ENCODE measurements at places on chromosomes 5 and 9. TPM values are rescaled to one million over a fixed set of nuclear protein-coding genes. Genes with fewer than 3 reads are reported as not detected.

DNA sequence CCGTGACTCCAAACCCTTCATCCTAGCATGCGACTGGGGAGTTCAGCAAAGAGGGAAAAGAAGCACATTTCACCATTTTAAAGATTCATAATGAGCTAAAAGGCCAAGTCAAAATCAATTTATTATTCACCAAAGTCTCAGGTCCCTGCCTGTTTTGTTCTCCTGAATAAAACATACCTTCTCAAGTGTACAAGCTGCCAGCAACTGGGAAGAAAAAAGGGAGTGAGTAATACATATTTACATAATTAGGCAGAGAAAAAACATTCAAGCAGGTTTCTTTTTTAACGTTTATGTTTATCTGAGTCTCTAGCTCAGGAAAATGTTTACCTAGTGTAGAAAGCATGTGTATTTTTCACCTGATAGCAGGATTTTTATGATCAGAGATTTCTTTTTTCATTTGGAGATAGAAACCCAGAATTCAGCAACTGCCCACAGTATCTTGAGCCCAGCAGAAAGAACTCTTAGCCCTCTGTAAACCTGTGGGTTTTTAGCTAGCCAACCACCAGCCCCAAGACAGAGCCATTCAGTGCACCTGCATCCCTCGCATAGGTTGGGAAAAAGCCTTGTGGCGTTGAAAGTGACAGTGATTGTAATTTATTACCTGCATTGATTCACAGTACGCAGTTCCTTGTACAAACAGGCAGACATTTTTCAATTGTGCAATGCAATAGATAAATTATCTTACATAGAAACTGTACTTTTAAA lies 117.9 kb upstream of the GRIA1 start:
- no peak for DNase-seq
- H3K27ac ChIP-seq: no peak overlapping the region
- no peaks in the 10 kb centered on the region for H3K4me1 ChIP-seq
- H3K27me3 ChIP-seq: no peaks in the 10 kb centered on the region

DNA sequence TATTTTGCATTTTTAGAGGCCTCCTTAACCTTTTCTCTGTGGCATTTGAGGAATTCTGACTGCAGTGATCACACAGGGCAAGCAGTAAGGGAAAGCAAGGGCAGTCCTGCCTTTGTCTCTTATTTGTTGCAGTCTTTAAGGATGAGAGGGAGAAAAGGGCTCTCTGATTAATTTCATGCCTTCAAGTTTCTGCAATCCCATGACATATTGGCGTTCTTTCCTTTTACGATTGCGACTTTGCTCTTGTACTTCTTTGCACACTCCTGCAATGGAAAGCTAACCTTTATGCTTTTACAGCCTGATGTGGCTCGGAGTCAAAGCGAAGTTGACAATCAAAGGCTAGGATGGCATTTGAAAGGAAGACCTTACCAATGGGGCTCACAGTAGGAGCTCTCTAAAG lies 698.4 kb downstream of the DNAH5 start:
- H3K4me1 ChIP-seq: no peaks in the 10 kb centered on the region
- DNase-seq: no peak
- H3K36me3 ChIP-seq: no peaks in the 10 kb centered on the region
- H3K27ac ChIP-seq: no peak overlapping the region
- no peak overlapping the region for H3K4me3 ChIP-seq

Gene SPATA31D4
- not detected for total RNA-seq

Gene SH3GL2
- not detected for total RNA-seq

GRCh38 chr5:125083981-125084380 lies 337.5 kb upstream of the ZNF608 start:
- no peaks in the 10 kb centered on the region for H3K27me3 ChIP-seq
- H3K4me3 ChIP-seq: no peak overlapping the region
- DNase-seq: peak; percentile 79
- peaks cover 41% of the 10 kb centered on the region for H3K4me1 ChIP-seq

DNA sequence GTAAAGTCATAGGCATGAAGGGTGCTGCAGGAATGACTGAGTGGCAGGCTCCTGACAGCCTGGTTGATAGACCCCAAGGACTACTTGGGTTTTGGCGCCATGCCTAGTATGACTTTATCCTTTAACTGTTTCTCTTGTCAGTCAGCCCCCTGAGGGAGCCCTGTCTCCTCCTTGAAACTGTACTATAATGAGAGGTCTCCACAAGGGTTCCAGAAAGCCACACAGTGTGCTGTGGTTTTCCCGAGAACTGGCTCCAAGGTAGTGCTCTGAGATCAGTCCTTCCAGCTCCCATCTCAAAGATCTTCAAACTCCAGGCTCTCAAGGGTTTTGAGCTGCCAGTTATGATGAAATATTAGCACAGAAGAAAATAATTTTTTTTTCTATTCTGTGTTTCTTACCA lies 26.7 kb upstream of the TNC start:
- H3K4me1 ChIP-seq: peaks cover 46% of the 10 kb centered on the region
- DNase-seq: no peak
- H3K36me3 ChIP-seq: peaks cover 20% of the 10 kb centered on the region
- H3K27ac ChIP-seq: no peak overlapping the region
- no peaks in the 10 kb centered on the region for H3K27me3 ChIP-seq
- H3K4me3 ChIP-seq: no peak overlapping the region

GRCh38 chr9:73081979-73082657 lies 69.5 kb upstream of the ANXA1 start:
- H3K4me1 ChIP-seq: peaks cover 36% of the 10 kb centered on the region
- peaks cover 3% of the 10 kb centered on the region for H3K27me3 ChIP-seq
- no peaks in the 10 kb centered on the region for H3K36me3 ChIP-seq
- no peak overlapping the region for H3K4me3 ChIP-seq

Gene ZNF879
- 2.8 TPM for total RNA-seq

DNA sequence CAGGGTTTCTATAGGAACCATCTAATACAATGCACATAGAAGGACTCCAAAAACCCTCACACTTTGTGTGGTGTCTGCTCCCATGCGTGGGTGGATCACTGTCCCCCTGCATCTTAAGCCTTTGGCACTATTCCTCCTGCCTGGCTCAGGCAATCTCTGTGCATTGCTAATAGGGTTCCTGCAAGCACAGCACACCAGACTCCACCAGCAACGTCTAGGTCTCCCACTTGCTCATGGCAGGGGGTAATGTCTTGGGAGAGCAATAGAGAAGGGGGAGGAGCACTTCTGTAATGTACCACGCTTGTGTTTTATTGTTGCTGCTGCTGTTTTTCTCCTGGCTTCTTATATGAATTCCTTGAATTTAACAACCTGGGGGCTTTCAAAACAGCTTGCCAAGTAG lies 182.6 kb upstream of the GLRA1 start:
- no peaks in the 10 kb centered on the region for H3K27me3 ChIP-seq
- H3K36me3 ChIP-seq: no peaks in the 10 kb centered on the region
- DNase-seq: no peak
- no peaks in the 10 kb centered on the region for H3K4me1 ChIP-seq
- H3K27ac ChIP-seq: no peak overlapping the region
- H3K4me3 ChIP-seq: no peak overlapping the region

Gene GALNT12
- total RNA-seq: not detected

Gene PLCXD3
- total RNA-seq: 0.05 TPM

- H3K4me1 ChIP-seq: peaks cover 21% of the 10 kb centered on the region
Observed at GRCh38 chr5:179141867-179142266, 81.7 kb downstream of the ZNF354C start.

DNA sequence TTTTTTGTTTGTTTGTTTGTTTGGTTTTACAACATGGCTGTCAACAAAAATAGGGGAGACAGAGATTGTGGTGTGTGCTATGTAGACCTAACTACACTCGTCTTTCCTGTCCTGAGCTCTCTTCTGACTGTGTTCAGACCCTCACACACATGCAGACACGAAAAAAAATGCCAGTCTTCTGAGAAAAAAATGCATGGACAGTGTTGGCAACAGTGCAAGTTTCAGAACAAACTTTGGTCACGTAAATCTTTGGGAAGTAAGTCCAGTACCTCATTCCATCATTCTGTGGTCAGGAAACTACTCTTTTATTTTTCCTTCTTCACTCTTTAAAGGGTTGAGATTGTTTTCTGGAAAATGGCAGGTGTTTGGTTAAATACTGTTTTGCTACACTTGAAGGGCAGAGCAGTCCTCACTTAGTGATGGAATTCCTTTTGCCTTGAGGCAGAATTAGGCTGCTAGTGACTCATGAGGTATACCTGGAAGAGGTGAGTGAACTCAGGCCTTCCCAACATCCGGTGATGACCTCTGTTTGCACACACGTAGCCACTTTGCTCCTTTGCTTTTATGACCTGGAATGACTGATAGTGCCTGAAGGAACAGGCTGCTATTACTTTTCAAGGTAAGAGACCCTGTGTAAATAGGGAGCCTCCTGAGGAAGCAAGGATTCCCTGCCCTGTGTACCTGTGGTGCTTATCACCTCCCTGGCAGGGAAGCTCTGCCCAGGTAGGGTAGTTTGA lies 81.6 kb upstream of the TNFAIP8 start:
- no peaks in the 10 kb centered on the region for H3K27me3 ChIP-seq
- H3K4me3 ChIP-seq: no peak overlapping the region
- DNase-seq: no peak
- H3K4me1 ChIP-seq: peaks cover 42% of the 10 kb centered on the region

DNA sequence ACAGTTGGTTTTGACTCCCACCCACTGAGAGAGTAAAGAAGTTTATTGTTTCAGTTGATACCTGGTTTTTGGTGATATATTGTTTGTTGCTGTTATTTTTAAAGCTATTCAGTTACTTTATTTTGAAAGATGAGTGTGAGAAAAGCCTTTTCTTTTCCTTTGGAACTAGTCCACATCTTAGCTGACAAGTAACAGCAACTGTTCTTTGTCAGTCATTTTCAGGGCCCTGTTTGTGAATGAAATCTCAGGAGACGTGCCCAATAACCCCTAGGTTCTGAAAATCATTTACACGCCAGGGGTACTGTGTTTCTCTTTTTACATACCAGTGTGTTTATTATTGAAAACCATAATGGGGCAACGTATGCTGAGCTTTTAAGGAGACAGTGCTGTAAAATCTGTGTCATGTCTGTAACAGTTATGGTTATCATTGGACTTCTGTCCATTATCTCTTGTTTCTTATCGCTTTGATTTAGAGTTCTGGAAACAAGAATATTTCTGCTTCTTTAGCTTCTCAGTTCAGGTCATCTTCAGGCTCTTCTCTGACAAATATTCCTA lies 75.0 kb downstream of the LIX1 start:
- no peaks in the 10 kb centered on the region for H3K36me3 ChIP-seq
- H3K4me3 ChIP-seq: no peak overlapping the region

Gene CBY3
- not detected for total RNA-seq

DNA sequence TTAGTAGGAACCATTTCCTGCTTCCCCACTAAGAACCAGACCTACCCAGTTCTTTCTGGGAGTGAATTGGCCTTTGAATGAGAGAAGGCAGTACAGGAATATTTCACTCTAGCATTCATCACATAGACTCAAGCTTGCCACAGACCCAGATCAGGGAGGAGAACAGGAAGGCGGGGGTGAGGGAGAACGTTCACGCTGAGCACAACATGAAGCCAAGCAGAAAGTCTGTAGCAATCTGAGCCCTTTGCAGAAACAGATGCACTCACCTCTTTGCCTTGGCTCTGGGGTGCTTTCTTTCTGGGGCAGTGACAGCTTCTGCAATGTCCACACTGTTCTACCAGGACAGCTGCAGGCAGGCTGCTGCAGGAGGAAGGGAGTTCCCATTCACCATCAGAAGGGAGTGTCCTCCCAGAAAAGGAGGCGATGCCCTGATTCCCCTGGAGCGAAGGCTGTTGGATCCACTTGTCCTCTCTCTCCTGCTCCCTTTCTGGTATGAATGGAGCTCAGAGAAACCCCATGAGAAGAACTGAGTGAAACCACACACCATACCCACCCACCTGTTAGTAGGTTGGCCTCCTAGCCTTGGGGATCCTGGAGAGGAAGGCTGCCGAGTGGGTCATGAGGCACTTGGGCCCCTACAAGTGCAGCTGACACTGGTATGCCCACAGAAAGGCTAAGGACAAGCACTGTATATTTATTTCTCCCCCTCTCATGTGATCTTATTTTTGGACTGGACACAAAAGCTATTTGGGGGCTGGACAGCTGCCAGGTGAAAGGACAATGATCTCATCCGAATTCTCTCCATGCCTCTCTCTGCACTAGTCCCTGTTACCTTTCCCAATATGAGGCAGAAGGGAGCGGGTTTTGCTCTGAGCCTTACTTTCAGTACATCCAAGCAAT lies 11.7 kb upstream of the FGF1 start:
- peak overlapping the region; percentile 41 for H3K4me3 ChIP-seq
- peaks cover 31% of the 10 kb centered on the region for H3K4me1 ChIP-seq
- no peaks in the 10 kb centered on the region for H3K27me3 ChIP-seq
- DNase-seq: peak; percentile 38
- H3K36me3 ChIP-seq: no peaks in the 10 kb centered on the region
- peak overlapping the region; percentile 54 for H3K27ac ChIP-seq

- peaks cover 5% of the 10 kb centered on the region for H3K27me3 ChIP-seq
- H3K4me3 ChIP-seq: 0 out of 2 replicates have a peak overlapping the region, but pooled peaks have one; percentile 38
- peak; percentile 91 for DNase-seq
- H3K36me3 ChIP-seq: peaks cover 13% of the 10 kb centered on the region
Observed at GRCh38 chr9:95822583-95823431, 52.7 kb upstream of the ERCC6L2 start.

Gene FAM240B
- total RNA-seq: not detected

Gene BTNL9
- total RNA-seq: not detected

- H3K4me3 ChIP-seq: no peak overlapping the region
Observed at GRCh38 chr5:53331463-53331862, 149.0 kb upstream of the FST start.

GRCh38 chr9:20135119-20135697 lies 346.4 kb upstream of the SLC24A2 start:
- no peak overlapping the region for H3K4me3 ChIP-seq
- no peak for DNase-seq
- no peaks in the 10 kb centered on the region for H3K36me3 ChIP-seq
- H3K27ac ChIP-seq: no peak overlapping the region
- no peaks in the 10 kb centered on the region for H3K4me1 ChIP-seq

Gene ANKRD18A
- total RNA-seq: 2.9 TPM

Gene YIPF5
- total RNA-seq: 167 TPM
